Stimulated activated effector memory CD8-positive, alpha-beta T cell treated with anti-CD3 and anti-CD28 coated beads, Interleukin-12 subunit alpha, Interleukin-12 subunit beta, amount 100 ng/mL, for 72 hours (primary cell): ENCODE measurements at places on chromosomes 1 and 21.
A peak's percentile ranks its signal among the peaks of the same experiment; 100 is the strongest.

GRCh38 chr1:172394141-172394751 is 26.2 kb upstream of the C1orf105 start:
- peak; percentile 64 for DNase-seq

DNA sequence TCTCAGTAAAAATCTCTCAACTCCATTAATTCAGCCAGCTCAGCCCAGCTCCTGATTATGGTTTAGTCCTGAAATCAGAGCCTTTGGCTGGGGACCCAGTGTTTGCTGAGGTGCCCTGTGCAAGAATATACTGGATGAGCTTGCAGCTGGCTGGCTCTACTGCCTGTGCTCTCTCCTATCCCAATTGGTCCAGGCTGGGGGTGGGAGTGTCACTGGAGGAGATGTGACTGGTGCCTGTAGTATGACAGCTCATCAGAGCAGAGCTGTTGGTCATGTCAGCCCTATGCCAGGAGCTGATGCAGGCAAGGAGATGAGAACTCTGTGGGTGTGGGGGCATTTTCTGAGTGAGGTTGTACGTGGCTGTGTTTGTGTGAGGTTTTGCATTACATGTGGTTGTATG is 87.0 kb downstream of the TNR start:
- no peak for DNase-seq

DNA sequence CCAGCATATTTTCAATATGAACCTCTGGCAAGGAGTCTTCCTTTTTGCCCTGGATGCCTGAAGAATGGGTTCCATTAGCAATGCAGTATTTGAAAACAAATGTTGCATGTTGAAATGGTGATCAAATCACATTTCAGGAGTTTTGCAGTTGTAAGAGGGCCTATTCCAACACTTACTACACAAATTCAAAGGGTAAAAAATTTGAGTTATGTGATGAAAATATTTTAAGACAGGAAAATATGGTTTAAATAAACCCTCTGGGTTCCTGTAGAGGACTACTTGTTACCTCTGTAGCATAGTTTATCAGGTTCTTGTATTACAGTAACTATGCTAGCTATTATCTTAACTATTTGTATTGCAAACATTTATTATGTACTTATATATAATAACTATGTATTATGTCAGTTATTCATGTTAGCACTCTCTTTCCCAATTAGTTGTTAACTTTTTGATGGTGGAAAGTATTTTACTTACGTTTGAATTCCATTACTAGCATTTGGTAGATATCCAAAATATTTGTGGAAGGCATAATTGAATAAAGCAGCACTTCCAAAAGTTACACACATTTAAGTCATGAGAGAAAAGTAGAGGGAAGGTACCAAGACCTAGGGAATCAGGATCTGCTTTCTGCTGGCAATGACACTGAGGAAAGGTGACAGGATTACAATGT is 312.9 kb downstream of the GRIK1 start:
- DNase-seq = no peak

DNA sequence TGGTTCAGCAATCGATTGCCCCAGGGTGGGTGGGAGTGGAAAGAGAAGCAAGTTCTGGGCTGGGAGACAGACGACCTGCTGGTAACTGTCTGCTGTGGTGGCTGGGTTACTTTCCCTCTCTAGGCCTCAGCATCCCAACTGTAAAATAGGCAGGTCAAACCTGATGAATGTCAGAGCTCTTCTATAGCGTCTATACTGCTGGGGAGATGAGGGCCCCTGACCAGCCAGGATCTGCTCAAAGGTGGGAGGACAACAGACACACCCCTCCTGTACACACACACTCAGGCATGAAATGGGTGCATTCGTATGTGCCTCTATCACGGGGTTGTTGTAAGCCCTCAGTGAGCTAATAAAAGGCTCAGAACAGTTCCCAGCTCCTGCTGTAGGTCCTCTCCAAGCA is 12.7 kb upstream of the EPHB2 start:
- no peak for DNase-seq

- DNase-seq = no peak
These were observed 75.3 kb downstream of the C1orf21 start for GRCh38 chr1:184462155-184462554.

DNA sequence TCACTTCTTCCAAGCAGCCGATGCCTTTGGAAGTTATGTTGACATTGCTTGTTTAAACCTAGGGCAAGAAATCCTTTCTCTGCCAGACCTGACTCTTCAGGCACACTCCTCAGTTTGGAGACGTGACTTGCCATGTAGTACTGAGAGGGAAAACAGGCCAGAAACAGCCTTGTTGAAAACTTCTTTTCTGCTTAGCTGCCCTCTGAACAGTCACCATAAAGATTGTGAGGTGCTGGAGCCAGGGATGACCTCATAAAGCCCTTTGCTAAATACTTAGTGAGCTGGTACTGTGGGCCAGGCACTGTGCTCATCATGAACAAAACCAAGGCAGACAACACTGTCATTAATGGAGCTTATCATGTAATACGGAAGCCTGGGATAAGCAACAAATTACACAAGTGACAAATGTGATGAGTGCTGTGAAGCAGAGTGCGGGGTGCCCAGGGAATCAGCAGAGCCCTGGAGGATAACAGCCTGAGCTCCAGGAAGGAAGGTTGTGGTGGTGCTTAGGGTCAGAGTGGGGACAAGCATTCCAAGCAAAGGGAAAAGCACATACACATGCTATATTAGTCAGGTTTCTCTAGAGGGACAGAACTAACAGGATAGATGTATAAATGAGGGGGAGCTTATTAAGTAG is 42.4 kb downstream of the MTARC1 start:
- no peak for DNase-seq

DNA sequence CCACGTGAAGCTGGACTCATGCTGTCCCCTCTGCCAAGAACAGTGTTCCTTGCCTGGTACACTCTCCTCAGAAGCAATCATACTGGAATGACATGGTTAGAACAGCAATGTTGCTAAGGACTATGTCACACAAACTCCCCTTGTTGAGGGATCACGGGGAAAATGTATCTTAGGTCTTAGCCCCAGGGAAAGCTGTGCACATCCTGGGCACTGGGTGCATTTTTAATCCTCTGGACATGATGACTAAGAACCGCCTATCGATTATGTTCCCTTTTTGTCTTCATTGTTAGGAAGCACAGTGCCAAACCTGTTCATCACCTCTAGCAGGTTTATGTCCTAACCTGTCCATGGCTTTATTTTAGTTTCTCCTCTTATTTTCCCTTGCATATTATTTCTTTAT is 115.1 kb downstream of the HIVEP3 start:
- DNase-seq = no peak

DNA sequence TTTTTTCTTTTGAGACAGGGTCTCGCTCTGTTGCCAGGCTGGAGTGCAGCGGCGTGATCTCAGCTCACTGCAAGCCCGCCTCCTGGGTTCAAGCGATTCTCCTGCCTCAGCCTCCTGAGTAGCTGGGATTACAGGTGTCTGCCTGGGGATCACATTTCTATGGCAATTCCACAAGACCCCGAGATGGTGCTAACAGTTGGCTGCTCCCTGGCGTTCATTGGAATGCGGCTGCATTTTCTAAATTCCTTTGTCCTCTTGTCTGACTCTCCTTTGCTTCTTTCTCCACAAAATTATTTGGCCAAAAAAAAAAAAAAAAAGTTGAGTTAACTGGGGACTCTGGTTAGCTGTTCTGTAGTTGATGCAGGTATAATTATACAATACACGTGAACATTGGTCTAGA is 176.4 kb downstream of the ETS2 start:
- DNase-seq = no peak

- peak; percentile 9 for DNase-seq
These were observed 450.7 kb downstream of the PTPRC start for GRCh38 chr1:199089393-199090122.

GRCh38 chr1:190949939-190950338 is 472.3 kb upstream of the BRINP3 start:
- no peak for DNase-seq

DNA sequence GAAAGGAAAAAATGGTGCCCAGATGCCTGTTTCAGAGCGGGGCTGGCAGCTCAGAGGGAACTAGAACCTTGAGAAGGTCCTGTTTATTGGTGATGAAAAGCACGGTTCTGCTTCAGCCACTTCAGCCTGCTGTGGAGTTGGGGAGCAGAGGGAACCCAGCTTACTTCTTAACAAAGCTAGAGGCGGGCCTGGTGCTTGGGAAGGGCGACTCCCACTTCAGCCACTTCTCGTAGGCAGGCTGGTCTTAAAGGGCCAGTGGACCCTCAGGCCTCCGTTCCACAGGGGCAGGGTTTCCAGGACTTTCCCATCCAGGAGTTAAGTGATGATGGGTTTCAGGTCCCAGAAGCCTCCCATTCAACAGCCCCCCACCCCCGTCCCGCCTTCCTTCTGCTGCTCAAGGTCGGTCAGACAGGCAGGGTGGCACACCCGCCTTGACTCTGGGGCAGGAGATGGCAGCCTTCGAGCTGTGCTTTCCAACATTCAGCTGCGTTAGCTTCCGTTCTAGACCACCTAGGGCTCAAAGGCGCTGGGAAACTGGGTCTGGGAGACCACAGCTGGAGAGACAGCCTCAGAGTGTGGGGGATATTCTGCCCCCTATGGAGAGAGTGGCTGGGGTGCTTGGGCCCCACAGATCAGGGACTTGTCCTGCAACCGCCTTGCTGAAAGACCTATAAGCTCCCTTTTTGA is 3.4 kb downstream of the RUNX3 start:
- DNase-seq = no peak

- no peak for DNase-seq
These were observed 15.2 kb downstream of the PIP5K1A start for GRCh38 chr1:151213560-151213959.

- no peak for DNase-seq
These were observed 249.6 kb downstream of the PTPRC start for GRCh38 chr1:198888379-198888943.

DNA sequence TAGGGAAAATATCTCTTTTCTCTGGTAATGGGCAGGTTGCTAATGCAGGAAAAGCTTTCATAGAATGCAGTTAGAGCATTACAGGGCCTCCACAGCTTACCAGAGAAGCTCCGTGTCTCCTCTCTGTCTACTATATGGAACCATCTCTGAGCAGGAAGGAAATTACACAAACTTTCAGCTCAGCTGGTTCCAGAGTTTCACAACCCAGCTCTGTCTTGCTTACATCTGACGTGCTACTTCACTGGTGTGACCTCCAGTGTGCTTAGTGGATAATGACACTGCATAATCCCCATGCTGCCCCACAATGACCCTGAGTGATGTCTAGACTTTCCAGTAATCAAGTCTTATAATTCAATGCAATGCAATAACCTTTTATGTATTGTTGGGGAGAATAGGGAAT is 4.3 kb upstream of the FGGY start:
- DNase-seq = no peak

DNA sequence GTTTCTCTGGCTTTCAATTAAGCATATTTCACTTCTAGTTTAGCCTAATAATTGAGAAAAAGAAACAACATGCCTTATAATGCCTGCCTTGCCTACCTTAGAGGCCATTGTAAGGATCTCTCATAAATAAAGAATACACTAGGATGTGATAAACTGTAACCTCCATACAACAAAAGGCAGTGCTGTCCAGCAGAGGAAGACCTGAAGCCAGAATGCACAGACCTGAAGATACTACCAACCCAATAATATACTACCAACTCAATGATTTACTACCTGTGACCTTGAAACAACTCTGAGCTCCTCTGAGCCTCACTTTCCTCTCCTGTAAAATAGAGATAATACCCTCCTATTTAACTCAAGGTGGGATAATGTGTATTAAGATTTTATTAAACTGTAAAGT is 361.3 kb downstream of the TTLL7 start:
- DNase-seq = no peak

- no peak for DNase-seq
These were observed 20.5 kb downstream of the HIVEP3 start for GRCh38 chr1:41898191-41898713.
